ENCODE measurements at places on chromosomes 2 and 18.

GRCh38 chr2:173350383-173350782, 4.3 kb upstream of the CDCA7 start:
- ATAC-seq: no peak

GRCh38 chr2:152385650-152386049, 50.7 kb downstream of the FMNL2 start:
- ATAC-seq: no peak

- ATAC-seq: no peak
These were observed 3.1 kb downstream of the EGR4 start for GRCh38 chr2:73290049-73290839.

DNA sequence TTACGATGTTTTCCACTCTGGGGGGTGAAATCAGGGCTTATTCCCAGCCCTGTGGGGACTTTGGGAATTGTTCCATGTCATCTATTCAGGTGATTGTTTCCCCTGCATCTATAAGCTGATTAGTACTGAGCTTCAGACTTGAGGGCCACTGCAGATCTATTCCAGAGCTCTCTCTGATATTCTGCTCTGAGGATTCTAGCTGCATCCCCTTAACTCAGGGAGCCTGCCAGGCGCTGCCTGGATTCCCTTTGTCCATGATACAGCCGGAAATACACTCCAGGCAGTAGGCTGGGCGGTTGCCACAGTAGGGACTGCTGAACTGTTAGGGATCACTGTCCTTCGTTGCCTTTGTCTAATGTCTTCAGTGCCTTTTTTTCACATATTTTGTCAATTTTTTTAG, 31.3 kb downstream of the PTRHD1 start:
- ATAC-seq: no peak

DNA sequence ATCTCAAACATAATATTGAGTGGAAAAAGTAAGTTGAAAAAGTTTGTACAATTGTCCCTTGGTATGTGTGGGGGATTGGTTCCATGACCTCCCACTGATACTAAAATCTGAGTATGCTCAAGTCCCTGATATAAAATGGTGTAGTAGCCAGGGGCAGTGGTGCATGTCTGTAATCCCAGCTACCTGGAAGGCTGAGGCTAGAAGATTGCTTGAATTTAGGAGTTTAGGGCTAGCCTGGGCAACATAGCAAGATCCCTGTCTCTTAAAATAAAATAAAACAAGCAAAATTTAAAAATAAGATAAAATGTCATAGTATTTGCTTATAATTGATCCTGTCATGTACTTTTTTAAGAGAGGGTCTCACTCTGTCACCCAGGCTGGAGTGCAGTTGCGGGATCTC, 122.0 kb downstream of the PTRHD1 start:
- no peak for ATAC-seq

DNA sequence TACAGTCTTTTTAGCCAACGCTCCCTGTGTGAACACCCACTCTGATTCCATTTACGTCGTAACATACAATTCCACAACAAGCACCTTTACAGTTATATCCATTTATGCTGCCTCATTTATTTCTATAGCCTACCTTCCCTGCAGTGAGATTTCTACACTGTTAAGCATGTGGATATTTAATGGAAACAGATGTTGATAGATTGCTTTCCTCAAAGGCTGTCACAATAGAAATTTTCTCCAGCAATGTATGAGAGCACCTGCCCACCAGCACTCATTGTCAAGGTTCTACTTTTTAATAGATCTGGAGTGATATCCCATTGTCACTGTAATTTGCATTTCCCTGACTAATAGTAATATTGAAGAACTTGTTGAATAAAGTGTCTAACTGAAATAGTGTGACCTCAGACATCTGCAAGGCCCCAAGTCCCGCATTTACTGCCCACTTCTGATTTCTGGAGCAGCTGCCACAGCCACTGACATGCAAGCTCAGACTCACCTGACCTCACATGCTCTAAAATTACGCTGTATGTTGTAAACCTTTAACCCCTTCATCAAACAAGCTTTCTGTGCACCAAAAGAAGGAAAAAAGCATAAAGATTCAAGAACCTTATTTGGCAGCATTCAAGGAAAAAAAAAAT, 295.1 kb downstream of the CNTNAP5 start:
- ATAC-seq: no peak

GRCh38 chr2:163675388-163675787, 60.4 kb downstream of the FIGN start:
- no peak for ATAC-seq

DNA sequence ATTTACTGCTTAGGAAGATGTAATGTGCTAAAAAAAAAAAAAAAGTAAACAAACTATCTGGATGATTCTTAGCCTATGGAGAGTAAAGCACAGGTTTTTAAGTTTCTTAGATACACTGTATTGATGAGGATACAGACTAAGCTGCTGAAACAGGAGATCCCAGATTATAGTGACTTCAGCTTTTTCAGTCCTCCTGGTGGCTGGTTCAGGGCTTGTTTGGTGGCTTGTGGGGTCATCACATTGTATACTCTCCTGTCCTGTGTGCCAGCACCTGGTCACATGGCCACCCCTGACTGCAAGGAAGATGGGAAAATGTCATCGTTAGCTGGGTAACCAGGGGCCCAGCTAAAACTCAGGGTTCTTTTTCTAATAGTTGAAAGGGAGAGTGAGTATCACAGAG, 31.4 kb downstream of the RAB31 start:
- ATAC-seq: no peak

DNA sequence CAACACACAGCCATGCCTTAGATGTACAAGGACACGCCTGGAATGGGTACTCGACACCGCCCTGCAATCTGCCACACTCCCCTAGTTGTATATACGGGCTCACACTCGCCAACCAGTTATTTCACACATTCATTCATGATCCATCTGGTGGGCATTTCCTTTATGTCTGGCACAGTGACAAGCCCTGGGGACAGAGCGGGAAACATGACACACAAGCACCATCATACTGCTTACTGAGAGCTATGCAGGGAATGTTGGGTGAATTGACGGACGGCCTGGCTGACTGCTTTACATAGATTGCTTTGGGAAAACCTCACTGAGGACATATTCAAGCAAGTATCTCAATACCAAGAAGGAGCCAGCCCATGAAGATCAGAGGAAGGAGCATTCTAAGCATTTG, 448.0 kb upstream of the SPRED2 start:
- ATAC-seq: no peak
